ENCODE measurements at places on chromosomes 12 and 14. TPM values are rescaled to one million over a fixed set of nuclear protein-coding genes. Genes with fewer than 3 reads are reported as not detected.

Gene BDKRB2
- 0.11 TPM for total RNA-seq

GRCh38 chr12:22312336-22312735, 22.2 kb downstream of the ST8SIA1 start:
- DNase-seq = no peak

Gene ACOT2
- total RNA-seq = 153 TPM

DNA sequence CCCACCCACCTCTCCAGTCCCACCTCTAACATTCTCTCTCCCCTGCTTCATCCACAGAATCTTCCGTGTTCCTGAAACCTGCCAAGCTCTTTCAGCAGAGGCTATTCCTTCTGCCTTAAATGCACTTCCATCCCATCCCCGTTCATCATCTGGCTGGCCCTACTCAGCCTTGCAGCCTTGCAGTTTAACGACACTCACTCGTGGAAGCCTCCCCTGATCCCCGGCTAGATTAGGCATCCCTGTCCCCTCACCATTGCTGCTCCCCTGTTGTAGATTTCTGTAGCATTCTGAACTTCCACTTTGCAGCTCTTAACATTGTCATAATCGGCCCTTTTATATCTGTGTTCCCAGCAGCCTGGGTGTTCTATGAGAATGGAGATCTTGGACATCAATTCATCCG, 280.5 kb upstream of the NOS1 start:
- DNase-seq = no peak

Gene RPL10L
- total RNA-seq = not detected

DNA sequence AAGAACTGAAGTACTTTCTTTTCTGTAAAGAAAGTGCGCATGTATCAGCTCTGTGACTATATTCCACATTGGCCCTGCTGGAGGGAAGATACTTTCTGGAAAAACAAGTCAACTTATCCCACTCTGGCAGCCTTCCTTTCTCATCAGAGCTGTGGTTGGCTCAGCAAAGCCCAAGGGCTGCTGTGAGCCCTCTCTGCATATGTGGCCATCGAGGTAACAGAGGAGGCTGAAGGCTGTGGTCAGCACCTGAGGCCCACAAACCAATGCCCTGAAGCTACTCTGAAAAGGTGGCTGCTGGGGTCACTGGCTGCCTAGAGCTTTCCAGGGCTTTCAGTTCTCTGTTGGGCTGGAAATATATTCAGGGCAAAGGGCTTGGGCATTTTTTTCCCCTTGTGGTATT, 70.8 kb upstream of the IGF1 start:
- no peak for DNase-seq

- DNase-seq = no peak
These were observed 2.1 kb upstream of the TMEM263 start for GRCh38 chr12:106953352-106954250.

DNA sequence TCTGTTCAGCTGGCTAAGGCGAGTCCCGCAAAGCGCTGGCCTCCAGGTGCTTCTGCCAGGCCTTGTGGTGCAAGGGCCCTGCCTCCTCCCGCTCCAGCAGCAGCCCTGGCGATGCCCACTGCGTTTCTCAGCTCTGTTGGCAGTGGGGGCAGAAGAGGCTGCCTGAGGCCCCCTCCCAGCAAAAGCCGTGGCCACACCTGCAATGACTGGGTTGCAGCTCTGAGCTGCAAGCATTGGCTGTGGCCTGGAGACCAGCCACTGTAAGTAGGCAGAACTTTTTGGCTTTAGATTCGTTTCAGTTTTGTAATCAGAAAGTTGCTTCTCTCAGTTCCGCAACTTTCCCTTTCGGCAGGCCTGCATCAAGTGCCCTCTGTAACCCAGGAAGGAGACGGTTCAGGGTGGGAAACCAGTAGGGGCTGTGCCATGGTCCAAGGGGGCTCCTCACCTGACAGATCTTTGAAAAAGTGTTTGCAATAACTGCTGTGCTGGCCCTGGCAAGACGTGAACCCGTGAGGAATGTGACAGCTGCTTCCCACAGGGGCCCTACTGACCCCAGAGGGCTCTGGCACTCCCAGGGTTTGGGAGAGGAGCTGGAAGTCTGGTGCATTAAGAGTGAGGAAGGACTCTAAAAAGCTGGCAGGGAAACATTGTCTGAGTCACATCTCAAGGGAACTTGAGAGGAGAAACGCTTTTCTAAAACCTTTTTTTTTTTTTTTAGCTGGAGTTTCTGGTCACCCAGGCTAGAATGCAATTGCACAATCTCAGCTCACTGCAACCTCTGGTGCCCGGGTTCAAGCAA, 54.5 kb upstream of the MAX start:
- peak; percentile 40 for DNase-seq

Gene FBLN5
- 37.8 TPM for total RNA-seq

Measured in psoas muscle (tissue), 8 donors.